ENCODE measurements at places on chromosomes 12 and 14. TPM values are rescaled to one million over a fixed set of nuclear protein-coding genes. Genes with fewer than 3 reads are reported as not detected.

The SAV1 gene
- 25.4 TPM for total RNA-seq

DNA sequence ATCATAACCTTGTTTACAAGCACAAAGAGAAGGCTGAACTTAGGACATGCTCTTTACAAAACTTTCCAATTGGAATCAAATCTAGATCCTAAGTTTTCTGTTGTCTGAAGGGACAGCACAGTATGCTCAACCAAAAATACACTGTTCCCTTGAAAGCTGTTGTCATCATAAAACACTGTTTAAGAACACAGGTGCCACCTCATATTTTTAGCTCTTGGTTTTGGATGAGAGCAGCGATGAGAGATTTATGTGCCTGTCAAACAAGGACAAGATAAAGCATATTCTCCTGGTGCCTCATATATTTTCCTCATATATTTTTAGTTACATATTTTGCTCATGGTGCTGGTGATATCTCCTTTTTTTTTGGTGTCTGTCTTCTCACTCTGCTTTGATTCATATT lies 788.4 kb downstream of the AACS start:
- DNase-seq: no peak

- no peak for DNase-seq
Observed at GRCh38 chr12:24608637-24609285, 340.1 kb downstream of the BCAT1 start.

- DNase-seq: no peak
Observed at GRCh38 chr12:93317227-93317626, 60.5 kb upstream of the NUDT4 start.

The SPX gene
- 5.6 TPM for total RNA-seq

DNA sequence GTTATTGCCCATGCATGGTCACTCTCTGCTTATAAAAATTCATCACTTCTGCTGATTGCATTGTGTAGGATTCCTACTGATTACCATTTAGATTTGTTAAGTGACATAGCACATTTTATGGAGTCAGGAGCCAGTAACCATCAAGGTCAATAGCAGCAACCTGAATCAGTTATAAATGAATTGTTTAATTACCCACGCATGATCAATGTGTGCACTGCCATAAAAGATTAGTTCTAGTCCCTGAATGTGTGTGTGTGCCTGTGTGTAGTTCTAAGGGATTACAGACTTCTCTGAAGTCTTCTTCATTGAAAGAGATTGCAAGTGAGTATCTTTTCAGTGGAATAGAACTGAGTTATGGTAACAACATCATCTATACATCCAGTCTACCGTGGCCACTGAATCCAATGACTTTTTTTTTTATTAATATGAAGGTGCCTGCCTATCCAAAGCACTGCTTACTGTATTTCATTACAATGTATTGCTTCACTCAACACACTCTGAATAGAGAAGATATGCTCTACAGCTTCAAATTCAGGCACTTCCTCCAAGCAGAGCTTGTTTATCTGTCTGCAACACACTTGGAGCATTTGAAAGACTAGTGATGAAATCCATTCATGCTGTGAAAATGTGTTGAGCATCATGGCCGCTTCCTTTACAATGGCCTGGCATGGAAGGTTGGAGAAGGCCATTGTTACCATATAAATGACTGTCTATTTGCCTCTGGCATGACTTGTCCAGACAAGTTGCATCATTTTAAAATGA lies 381.7 kb downstream of the DIO2 start:
- no peak for DNase-seq

DNA sequence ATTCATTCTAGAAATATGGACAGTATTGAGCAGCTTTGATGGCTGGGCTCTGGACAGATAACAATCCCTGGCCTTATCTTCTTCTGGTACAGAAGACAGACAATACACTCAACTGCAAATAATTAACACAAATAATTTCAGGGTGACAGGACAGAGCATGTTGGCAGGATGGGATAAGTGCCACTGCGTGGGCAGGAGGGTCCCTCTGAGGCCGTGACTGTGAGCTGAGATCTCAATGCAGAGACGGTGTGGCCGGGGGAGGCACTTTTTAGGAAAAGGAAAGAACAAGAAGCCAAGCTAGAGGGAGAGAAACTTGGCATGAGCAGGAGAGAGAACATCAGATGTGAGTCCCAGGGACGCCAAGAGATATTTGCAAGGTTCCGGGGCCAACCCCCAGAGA lies 8.1 kb downstream of the SYNE3 start:
- no peak for DNase-seq

GRCh38 chr12:115335594-115335993 lies 651.6 kb upstream of the TBX3 start:
- no peak for DNase-seq

GRCh38 chr12:28040246-28040645 lies 67.7 kb upstream of the PTHLH start:
- no peak for DNase-seq

DNA sequence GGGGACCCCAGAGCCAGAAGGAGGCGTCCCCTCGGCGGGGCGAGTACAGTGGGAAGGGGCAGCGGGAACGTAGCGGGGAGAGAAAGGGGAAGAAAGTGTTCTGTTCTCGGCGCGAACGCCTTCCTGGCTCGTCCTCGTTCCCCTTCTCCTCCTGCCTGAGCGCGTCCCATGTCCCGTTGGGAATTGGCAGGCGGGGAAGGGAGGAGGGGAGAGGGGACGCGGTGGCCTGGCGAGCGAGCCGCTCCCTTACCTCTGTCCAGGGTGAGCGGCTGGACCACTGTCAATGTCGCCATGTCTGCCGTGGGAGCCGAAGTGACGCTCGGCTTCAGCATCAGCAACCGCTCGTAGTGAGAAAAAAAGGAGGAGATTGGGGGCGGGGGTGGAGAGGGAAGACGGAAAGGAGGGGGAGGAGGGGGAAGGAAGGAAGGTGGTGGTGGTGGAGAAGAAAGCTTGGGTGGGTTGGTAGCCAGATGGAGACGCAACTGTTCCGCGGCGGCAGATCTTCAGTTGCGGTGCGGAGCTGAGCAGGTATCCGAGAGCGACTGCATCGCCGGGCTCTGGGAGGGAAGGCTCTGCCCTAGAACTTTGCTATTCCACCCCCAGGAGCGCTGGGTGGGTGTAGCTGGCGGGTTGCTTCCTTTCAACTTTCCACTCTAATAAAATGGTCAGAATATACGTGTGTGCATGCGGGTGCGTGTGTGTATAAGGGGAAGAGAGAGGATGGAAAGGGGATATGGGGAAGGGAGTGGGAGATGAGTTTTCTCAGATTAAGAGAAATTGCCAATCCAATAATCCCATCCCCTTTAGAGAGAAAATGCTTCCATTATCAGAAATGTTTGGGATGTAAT lies at the start of gene LIN7A:
Gene LIN7A, minus strand, starts transcription at position 544 of the 848 bp plus-strand sequence. Its CDS starts 212 bp downstream, at position 332.
- no peak for DNase-seq

- DNase-seq: no peak
Observed at GRCh38 chr14:104843442-104844305, 21.4 kb upstream of the CEP170B start.

The SPRYD4 gene
- total RNA-seq: 2.7 TPM

GRCh38 chr12:116241157-116241759 lies 36.2 kb downstream of the MED13L start:
- no peak for DNase-seq

DNA sequence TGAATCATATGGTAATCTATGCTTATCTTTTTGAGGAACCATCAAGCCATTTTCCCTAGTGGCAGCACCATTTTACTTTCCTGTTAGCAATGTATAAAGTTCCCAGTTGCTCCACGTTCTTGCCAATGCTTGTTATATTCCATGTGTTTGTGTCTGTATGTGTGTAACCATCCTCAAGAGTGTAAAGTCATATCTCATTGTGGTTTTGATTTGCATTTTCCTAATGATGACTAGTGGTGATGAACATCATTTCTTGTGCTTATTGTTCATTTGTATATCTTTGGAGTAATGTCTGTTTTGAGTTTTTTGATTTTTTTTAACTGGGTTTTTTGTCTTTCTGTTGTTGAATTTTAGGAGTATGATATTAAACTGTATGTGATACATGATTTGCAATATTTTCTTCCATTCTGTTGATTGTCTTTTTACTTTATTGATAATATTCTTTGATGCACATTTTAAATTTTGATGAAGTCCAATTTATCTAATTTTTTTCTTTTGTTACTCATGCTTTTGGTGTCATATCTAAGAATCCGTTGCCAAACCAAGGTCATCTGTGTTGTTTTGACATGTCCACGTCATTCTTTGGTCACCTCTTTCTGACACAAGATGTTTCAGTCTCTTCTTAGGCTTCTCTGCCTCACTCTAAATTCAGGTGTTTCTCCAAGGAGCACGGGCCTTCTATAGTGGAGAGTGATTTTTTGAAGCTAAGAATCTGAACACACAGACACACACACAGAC lies 36.1 kb downstream of the PPHLN1 start:
- DNase-seq: no peak

The GLI1 gene
- 1.2 TPM for total RNA-seq

The HOXC4 gene
- total RNA-seq: not detected

The INSM2 gene
- not detected for total RNA-seq

DNA sequence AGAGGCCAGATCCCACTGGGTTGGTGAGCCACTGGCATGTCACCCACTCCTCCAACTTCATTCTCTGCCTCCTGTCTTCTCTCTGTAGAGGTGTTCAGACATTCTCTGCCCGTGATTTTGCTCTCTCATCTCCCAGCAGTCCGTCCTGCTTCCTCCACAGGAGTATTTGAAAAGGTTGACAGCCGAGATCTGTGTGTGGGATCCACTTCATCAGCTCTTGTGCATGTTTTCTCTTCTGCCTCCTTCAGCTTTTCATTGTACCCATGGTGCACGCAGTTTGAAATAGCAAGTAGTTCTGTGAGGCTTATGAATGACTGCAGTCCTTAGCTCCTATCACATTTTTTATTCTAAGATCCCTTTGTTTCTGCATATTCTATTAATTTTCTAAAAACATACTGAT lies 34.8 kb downstream of the ZC3H14 start:
- no peak for DNase-seq

Data from right atrium auricular region (tissue), 2 donors.